Body of pancreas (tissue), 4 donors: ENCODE measurements at places on chromosomes 1 and 21. TPM values are rescaled to one million over a fixed set of nuclear protein-coding genes. Genes with fewer than 3 reads are reported as not detected.

CD101 gene
- total RNA-seq: 0.33 TPM

HSD11B1 gene
- total RNA-seq: 3.6 TPM

NIBAN1 gene
- total RNA-seq: 51.1 TPM

FCAMR gene
- total RNA-seq: not detected

CENPF gene
- total RNA-seq: not detected

PTPN22 gene
- total RNA-seq: 4.6 TPM

ECM1 gene
- 1.3 TPM for total RNA-seq

CHD1L gene
- 21.5 TPM for total RNA-seq

PRDX6 gene
- total RNA-seq: 222 TPM

DNA sequence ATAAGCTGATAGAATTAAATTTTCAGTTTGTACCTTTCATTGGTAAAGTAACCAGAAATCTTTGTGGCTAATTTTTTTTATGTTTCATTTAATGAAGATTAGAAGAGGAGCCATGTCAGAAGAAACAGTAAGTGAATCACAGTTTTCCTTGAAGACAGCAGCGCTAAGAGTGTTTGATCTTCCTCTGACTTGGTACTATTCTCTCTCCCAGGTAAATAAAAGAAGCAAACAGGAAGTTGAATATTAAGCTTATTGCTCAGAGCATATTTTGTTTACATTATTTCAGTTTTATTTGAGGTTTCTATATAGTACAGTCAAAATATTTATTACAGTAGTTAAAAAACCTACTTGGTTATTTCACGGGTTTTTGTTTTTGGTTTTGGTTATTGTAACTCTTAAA, 3.7 kb downstream of the MIGA1 start:
- no peak overlapping the region for H3K4me3 ChIP-seq
- no peak overlapping the region for H3K27ac ChIP-seq
- no peak for DNase-seq
- H3K4me1 ChIP-seq: peaks cover 14% of the 10 kb centered on the region
- H3K36me3 ChIP-seq: no peaks in the 10 kb centered on the region
- no peaks in the 10 kb centered on the region for H3K27me3 ChIP-seq

DNA sequence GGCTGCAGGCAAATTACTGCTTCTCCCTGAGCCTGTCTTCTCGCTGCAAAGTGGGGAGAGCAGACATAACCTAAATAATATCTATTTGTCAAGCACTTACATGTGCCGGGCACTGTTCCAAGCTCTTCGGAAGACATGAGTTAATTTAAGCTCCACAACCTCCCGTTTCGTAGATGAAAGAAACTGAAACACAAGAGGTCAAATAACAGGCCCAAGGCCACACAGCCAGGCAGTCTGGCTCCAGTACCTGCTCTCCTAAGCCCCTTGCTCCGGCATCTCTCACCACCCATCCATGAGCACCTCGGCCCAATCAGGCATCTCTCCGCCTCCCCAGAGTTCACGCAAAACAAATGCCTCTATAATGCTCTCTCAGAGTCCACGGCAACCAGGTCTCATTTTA, 65.4 kb downstream of the TAS1R2 start:
- no peaks in the 10 kb centered on the region for H3K4me1 ChIP-seq
- no peak for DNase-seq
- H3K27ac ChIP-seq: no peak overlapping the region
- no peaks in the 10 kb centered on the region for H3K36me3 ChIP-seq
- H3K4me3 ChIP-seq: no peak overlapping the region

DNA sequence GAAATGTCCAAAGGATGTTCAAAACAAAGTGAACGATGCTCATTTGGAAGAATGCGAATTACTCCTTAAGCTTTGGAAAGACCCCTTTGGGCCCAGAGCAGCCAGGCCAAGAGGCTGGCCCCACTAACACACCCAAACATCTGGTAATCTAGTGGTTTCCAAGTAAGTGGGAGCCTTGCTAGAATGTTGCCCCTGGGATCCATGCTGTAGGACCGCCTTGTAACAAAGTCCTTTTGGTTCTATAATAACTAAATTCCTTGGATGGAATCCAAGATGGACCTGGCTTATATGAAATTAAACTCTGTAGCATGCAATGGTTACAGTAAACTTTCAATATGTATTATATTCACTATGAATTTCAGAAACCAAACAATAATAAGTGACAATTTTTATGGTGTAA, 25.3 kb downstream of the GPR3 start:
- no peak for DNase-seq
- no peak overlapping the region for H3K27ac ChIP-seq
- peaks cover 10% of the 10 kb centered on the region for H3K36me3 ChIP-seq
- no peak overlapping the region for H3K4me3 ChIP-seq

DNA sequence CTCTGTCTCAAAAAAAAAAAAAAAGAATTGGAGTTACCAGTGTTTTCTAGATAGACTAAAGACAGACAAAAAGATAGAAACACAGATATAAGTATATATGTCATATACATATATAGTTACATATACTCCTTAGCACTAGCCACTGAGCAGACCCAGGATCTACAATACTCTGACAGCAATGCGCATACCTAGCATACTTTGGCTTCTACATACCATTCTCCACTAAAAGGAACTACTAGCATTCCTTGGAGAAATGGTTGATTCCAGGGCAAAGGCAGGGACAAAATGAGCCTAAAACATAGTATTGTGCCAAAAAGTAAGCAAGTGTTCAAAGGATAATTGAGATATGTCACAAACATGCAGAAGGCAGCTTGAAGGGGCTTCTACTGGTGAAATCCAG, 22.7 kb downstream of the SYNJ1 start:
- no peak overlapping the region for H3K27ac ChIP-seq
- H3K27me3 ChIP-seq: no peaks in the 10 kb centered on the region
- DNase-seq: no peak

DNA sequence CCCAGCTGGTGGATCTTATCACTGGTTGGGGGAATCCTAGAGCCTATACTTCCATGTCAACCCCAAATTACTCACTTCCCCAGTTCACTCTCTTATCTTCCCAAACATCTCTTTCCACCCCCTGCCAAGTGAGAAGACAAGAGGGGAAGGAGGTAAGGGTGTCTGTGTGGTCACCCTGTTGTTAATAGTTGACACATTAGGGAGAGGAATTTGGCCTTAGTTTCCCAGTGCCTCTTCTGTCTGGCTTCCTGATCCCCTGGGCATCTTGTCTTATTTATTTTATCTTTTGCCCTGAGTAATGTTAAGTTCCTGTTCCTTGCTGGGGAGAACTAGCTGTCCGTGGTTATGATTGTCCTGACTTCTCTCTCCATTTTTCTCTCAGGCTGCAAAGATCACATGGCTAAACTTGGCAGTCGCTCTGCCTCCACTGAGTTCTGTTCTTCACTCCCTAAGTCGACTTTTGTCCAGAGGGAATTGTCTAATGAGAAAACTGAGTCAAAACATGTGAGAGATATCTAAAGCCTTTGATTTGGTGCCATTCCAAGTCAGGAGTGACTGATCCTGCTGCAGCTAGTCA, 157.1 kb upstream of the SYT6 start:
- H3K27ac ChIP-seq: no peak overlapping the region
- H3K4me1 ChIP-seq: no peaks in the 10 kb centered on the region
- no peaks in the 10 kb centered on the region for H3K27me3 ChIP-seq
- H3K4me3 ChIP-seq: no peak overlapping the region
- DNase-seq: no peak
- H3K36me3 ChIP-seq: no peaks in the 10 kb centered on the region

- H3K4me3 ChIP-seq: no peak overlapping the region
- no peak for DNase-seq
- no peaks in the 10 kb centered on the region for H3K27me3 ChIP-seq
- no peaks in the 10 kb centered on the region for H3K36me3 ChIP-seq
- no peak overlapping the region for H3K27ac ChIP-seq
These were observed 375.6 kb downstream of the AMY1C start for GRCh38 chr1:104125266-104125665.

DNA sequence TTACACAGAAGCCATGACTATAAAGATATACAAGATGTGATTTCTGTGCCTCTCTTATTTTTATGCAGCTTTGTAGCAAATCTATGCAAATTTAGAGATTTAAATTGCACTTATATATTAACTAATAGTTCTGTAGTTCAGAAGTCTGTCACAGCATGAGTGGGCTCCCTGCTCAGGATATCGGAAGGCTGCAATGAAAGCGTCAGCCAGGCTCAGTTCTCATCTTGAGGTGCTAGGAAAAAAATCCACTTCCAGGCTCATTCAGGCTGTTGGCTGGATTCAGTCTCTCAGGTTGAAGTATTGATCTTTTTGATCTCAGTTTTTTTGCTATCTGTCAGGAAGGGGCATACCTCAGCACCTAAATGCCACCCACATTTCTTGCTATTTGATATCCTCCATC, 487.4 kb upstream of the DEPDC1 start:
- H3K4me1 ChIP-seq: no peaks in the 10 kb centered on the region
- DNase-seq: no peak
- H3K36me3 ChIP-seq: no peaks in the 10 kb centered on the region

DNA sequence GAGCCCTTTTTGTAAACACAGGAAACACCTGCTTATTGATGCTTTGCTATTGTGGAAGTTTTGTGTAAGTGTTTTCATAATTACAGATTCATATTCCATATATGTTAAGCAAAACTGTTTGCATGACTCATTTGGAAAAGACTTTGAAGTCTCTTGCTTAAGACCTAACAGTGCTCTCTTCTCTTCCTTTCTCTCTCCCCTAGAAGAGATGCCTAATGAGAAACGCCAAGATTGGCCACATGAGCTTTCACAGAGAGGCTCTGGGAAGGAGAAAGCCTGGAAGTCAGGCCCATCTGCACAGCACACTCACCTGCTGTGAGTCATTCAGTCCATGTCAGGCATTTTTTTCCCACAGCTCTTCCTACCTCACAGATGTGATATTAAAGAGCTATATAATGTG, 101.6 kb upstream of the PALMD start:
- H3K36me3 ChIP-seq: no peaks in the 10 kb centered on the region
- peaks cover 6% of the 10 kb centered on the region for H3K4me1 ChIP-seq
- DNase-seq: no peak

DNA sequence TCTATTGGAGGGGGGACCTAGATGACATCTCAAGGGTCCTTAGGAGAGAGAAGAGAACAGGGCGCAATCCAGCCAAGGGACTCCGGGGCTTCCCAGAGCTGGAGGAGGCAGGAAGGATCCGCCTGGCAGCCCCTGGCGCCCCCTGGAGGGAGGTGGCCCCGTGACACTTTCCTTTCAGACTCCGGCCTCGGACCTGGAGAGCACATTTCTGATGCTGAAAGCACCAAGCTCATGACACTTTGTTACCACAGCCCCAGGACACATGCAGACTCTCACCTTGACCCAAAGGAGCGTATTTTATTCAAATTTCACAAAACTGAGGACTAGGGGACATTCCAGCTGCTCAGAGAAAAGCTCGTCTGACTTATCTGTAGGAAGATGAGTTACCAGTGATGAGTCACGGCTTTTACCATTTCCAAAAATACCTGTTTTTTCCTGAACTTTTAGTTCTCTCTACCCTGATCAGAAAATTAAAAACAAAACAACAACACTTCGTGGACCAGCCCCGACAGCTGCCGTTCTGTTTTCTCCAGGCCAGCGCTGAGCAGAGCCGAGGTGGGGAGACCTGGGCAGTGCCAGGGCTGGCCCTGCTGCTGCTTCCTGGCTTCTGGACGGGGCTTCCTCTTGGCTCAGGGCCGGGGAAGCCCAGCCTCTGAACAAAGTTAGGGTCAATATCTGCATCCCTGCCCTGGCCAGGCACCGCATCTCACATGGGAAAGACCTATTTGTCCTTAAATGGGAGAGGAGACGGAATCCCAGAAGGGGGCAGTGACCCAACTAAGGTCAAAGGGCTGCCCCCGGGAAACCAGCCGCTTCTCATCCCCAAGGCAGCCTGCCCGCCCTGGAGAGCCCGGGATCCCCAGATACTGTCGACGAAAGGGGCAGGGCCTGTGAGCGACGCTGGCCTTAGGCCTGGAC, 21.6 kb upstream of the POFUT2 start:
- peaks cover 51% of the 10 kb centered on the region for H3K4me1 ChIP-seq
- H3K27ac ChIP-seq: peak overlapping the region; percentile 93
- H3K4me3 ChIP-seq: no peak overlapping the region
- DNase-seq: peak; percentile 65
- H3K27me3 ChIP-seq: no peaks in the 10 kb centered on the region

- no peaks in the 10 kb centered on the region for H3K27me3 ChIP-seq
- peak overlapping the region; percentile 64 for H3K27ac ChIP-seq
- DNase-seq: peak; percentile 76
- no peaks in the 10 kb centered on the region for H3K36me3 ChIP-seq
These were observed 182.6 kb upstream of the EDN2 start for GRCh38 chr1:41666981-41667631.

- DNase-seq: no peak
- H3K4me3 ChIP-seq: no peak overlapping the region
- no peak overlapping the region for H3K27ac ChIP-seq
- no peaks in the 10 kb centered on the region for H3K27me3 ChIP-seq
These were observed 253.6 kb downstream of the HMCN1 start for GRCh38 chr1:185987611-185988321.

GRCh38 chr1:202989879-202990278, 17.3 kb upstream of the TMEM183A start:
- H3K4me3 ChIP-seq: no peak overlapping the region
- no peaks in the 10 kb centered on the region for H3K27me3 ChIP-seq
- no peak overlapping the region for H3K27ac ChIP-seq
- no peak for DNase-seq

DNA sequence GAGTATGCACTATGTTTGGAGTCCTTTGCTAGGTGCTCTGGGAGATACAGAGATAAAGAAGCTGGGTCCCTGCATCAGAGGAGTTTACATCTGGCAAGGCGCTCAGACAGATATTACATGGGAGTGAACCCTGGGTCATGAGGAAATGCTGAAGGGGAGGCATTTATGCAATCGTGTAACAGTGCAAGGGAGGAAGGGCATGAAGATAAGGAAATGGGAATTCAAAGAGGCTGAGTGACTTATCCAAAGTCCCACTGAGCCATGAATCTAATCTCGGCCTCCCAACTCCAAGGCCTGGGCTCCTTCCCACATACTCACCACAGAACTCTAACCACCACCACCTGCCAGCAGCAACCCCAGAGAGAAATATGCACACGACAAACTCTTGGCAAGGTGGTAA, 51.6 kb downstream of the FAM163A start:
- no peaks in the 10 kb centered on the region for H3K36me3 ChIP-seq
- H3K4me1 ChIP-seq: no peaks in the 10 kb centered on the region
- no peaks in the 10 kb centered on the region for H3K27me3 ChIP-seq
- no peak overlapping the region for H3K27ac ChIP-seq
- no peak overlapping the region for H3K4me3 ChIP-seq
- no peak for DNase-seq

DNA sequence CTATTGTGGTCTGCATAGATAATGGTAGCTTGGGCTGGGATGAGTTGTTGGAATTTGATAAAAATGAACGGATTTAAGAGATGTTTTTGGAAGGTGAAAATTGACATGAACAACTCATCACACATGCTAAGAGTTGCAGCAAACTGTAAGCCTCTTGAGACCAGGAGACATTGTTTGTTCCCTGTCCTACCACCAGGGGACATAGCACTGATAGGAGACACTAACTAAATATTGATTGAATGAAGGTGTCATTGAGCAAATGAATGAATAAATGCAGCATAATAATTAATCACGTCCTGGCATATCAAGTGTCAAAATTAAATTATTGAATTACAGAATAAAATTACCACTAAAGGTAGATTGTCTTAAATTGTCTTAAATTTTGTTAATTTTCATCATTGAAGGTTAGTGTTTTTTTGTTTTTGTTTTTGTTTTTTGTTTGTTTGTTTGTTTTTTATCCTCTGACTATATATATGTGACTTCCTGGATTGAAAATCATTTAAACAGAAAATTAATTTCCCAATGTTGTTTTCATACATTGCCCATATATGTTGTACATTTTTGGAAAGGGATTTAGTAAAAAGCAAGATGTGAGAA, 285.3 kb upstream of the C1orf105 start:
- no peaks in the 10 kb centered on the region for H3K36me3 ChIP-seq
- no peak overlapping the region for H3K27ac ChIP-seq
- H3K27me3 ChIP-seq: no peaks in the 10 kb centered on the region
- no peaks in the 10 kb centered on the region for H3K4me1 ChIP-seq
- H3K4me3 ChIP-seq: no peak overlapping the region
